Stimulated activated CD4-positive, alpha-beta T cell treated with anti-CD3 and anti-CD28 coated beads, TNF-alpha, amount 100 ng/mL, for 1 hour (primary cell): ENCODE measurements at places on chromosomes 6 and 20.

- DNase-seq, result no peak
These were observed 2.7 kb downstream of the CSTF1 start for GRCh38 chr20:56395166-56395565.

DNA sequence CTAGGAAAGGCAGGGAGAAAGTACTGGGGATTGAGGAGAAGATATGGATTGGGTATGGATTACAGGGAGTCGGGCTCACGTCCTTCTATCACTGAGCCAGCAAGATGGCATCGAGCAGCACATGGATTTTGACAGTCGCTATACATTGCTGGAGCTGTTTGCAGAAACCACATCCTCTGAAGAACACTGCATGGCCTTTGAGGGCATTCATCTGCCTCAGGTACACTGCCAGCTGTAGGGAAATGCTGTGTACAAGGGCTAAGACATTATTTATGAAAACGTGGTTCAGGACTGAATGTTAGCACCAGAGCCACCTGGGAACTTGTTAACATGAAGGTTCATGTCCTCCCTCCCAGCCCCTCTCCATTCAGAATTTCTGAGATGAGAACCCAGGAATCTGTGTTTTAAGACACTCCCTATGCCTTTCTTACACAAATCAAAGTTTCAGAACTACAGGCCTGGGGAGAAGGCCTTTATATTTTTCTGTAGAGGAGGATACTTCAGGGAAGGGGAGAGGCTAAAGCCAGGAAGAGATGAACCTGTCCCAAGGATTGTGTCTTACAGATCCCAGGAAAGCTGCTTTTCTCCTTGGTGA lies 3.5 kb downstream of the CUL9 start:
- DNase-seq, result no peak

GRCh38 chr20:31894980-31895675 lies 24.7 kb downstream of the TTLL9 start:
- DNase-seq, result no peak

GRCh38 chr6:64589961-64590360 lies 954.4 kb downstream of the PHF3 start:
- DNase-seq, result no peak

DNA sequence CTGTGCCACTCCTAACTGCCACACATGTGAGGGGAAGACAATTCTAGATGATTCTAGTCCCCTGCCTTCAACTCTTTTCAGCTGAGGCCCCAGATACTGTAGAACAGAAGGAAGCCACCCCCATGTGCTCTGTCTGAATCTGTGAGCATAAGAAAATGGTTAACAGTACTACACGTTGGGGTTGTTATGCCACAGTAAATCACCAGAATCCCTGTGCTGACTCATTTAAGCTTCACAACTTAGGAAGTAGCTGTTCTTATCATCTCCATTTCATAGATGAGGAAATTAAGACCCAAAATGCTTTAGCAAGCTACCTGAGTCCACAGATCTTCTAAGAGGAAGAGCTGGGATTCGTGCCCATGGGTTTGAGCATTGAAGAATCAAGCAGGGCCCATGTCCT lies 27.4 kb upstream of the SCRT2 start:
- DNase-seq, result no peak

GRCh38 chr6:7124114-7124513 lies 16.4 kb downstream of the RREB1 start:
- DNase-seq, result no peak

DNA sequence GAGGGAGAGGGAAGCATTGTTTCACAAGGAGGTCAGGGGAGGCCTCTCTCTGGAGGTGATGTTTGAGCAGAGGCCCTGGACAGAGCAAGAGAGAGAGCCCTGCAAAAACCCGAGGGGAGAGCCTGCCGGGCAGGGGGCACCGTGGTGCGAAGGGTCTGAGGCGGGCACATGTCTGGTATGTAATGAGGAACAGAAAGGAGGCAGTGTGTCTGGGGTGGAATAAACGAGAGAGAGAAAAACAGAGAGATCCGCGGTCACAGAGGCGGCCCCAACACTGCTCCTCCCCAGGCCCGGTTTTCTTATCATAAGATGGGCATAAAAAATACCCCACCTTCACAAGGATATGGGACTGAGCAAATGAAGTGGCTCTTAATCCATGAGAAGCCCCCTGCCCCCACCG lies 119.2 kb downstream of the PREX1 start:
- no peak for DNase-seq

DNA sequence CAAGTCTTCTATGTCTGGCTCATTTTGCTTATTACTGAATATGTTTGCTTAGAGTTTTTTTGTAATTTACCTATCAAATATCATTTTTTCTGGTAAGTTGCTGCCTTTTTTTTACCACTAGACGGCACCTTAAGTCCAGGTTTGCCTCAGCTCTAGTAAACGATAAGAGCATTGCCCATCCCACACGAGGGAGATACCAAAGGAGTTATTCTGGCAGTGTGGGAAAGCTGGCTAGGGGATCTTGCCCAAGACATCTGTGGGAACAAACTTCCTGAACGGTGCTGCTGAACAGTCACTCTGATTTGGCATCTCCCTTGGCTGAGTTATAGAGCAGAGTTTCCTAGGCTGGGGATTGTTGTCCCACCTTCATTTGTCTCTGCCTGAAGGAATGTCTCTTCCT lies 306.4 kb downstream of the COL12A1 start:
- DNase-seq, result no peak

GRCh38 chr6:13406781-13407180 lies 78.4 kb upstream of the TBC1D7 start:
- DNase-seq, result no peak

GRCh38 chr6:83258517-83258916 lies 65.4 kb downstream of the RWDD2A start:
- DNase-seq, result no peak
